GM12878 (cell line): ENCODE measurements at places on chromosomes 4 and X. TPM values are rescaled to one million over a fixed set of nuclear protein-coding genes. Genes with fewer than 3 reads are reported as not detected.

GRCh38 chr4:1237981-1238675 is 10.8 kb downstream of the CTBP1 start:
- H3K27me3 ChIP-seq = no peaks in the 10 kb centered on the region
- peaks cover 48% of the 10 kb centered on the region for H3K36me3 ChIP-seq
- no peak for DNase-seq
- H3K4me1 ChIP-seq = no peaks in the 10 kb centered on the region

- DNase-seq = no peak
- no peaks in the 10 kb centered on the region for H3K27me3 ChIP-seq
- no peaks in the 10 kb centered on the region for H3K36me3 ChIP-seq
- H3K4me3 ChIP-seq = no peak overlapping the region
Measured at GRCh38 chr4:183876268-183876934, 28.7 kb upstream of the STOX2 start.

DNA sequence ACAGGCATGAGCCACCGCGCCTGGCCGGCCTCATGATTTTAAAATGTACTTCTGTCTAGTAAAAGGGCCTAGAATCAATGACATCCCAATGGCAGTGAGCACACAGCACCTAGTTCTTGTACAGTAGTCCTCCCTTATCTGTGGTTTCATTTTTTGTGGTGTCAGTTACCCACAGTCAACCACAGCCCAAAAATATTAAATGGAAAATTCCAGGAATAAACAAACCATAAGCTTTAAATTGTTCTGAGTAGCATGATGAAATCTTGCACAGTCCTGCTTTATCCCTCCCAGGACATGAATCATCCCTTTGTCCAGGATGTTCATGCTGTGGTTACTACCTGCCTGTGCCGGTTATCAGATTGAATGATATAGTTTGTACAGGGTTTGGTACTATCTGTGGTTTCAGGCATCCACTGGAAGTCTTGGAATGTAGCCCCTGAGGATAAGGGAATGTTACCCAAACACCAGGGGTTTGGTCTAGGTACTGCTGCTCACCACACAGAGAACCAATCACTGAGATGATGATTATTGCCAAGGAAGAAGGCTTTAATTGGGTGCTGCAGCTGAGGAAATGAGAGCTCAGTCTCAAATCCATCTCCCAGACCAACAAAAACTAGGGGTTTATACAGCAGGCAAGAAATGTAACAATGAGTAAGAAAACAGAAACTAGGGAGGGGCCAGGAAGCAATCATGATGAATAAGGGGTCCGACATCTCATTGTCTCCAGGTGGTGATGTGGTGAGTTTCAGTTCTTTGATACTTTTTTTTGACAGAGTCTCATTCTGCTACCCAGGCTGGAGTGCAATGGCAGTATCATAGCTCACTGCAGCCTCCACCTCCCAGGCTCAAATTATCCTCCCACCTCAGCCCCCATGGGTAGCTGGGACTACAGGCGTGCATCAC is 16.2 kb upstream of the FHL1 start:
- H3K4me3 ChIP-seq = no peak overlapping the region
- no peak overlapping the region for H3K27ac ChIP-seq
- H3K36me3 ChIP-seq = no peaks in the 10 kb centered on the region
- H3K27me3 ChIP-seq = no peaks in the 10 kb centered on the region
- DNase-seq = no peak
- no peaks in the 10 kb centered on the region for H3K4me1 ChIP-seq

DNA sequence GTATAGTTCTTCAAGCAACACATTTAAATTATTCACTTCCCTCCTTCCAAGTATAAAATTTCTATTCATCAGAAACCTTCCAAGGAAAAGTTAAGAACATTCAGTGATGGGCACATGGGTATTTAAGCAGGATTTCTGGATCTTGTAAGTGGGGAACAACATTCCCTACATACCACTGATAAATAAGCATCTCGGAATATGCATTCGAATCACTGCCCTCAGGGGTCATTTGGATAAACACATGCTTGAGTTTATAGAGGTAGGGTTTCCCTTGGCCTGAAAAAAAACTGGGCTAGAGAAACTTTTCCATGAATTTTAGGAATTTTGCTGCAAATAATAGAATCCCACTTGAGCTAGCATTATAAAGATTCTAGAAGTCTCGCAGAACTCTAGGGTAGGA is 143.9 kb downstream of the SOX3 start:
- no peaks in the 10 kb centered on the region for H3K4me1 ChIP-seq
- no peak overlapping the region for H3K4me3 ChIP-seq
- no peak overlapping the region for H3K27ac ChIP-seq
- H3K27me3 ChIP-seq = no peaks in the 10 kb centered on the region

DNA sequence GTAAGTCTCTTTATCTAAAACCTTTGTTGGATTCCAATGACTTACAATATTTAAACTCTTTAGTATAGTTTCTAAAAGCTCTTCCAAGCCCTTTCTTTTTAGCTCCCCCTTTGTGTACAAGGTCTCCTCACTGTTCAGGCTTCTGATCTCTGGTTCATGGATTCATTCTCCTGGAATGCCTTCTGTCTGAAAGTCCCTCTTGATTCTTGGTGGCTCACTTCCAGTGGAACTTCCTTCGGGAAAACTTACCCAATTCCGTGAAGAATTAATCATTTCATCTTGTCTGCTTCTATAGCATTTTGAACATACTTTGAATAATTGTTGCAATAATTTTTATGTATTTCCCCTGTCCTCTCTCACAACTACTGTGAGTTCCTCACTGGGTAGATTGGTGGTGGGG is 3.6 kb downstream of the ARHGAP24 start:
- no peak overlapping the region for H3K4me3 ChIP-seq
- peaks cover 5% of the 10 kb centered on the region for H3K4me1 ChIP-seq
- DNase-seq = no peak
- peaks cover 2% of the 10 kb centered on the region; the same call in 1 of the 2 replicates for H3K27me3 ChIP-seq
- no peak overlapping the region for H3K27ac ChIP-seq

GRCh38 chr4:73070074-73070390 is 516 bp upstream of the COX18 start:
- no peak for DNase-seq
- no peaks in the 10 kb centered on the region; the same call in 1 of the 2 replicates for H3K36me3 ChIP-seq
- H3K4me3 ChIP-seq = peak overlapping the region; percentile 46; the same call in 1 of the 2 replicates
- H3K27ac ChIP-seq = peak overlapping the region; percentile 97

DNA sequence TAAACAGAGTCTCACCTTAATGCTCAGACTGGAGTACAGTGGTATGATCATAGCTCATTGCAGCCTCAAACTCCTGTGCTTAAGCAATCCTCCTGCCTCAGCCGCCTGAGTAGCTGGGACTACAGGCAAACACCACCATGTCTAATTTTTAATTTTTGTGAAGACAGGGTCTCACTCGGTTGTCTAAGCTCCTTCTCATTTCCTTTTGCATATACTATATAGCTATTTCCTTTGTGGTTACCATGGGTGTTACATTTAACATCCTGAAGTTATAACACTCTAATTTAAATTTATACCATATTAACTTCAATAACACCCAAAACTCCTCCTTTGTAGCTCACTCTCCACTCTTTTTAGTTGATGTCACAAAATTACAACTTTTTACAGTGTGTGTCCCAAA is 114.3 kb downstream of the DCK start:
- H3K27ac ChIP-seq = no peak overlapping the region
- H3K4me1 ChIP-seq = no peaks in the 10 kb centered on the region
- no peaks in the 10 kb centered on the region for H3K27me3 ChIP-seq
- DNase-seq = no peak
- H3K4me3 ChIP-seq = no peak overlapping the region

DNA sequence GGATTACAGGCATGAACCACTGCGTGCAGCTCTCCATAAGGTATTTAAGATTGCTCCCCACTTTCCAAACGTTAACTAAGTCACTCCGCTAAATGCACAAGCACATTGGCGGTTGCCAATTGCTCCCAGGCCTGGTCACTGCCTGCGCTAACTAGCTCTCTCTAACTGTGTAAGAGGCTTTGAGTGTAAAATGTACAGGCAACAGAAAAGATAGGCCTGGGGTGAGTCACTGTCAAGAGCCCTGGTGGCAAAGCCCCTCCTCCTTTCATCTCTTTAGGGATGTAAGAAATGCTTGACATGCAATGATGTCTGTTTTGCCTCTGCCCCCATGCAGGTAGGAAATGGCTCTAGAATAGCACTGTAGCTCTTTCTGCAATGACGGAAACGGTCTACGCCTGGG is 329.7 kb upstream of the GATB start:
- H3K4me1 ChIP-seq = no peaks in the 10 kb centered on the region
- DNase-seq = no peak
- H3K4me3 ChIP-seq = no peak overlapping the region
- H3K27me3 ChIP-seq = no peaks in the 10 kb centered on the region
- H3K27ac ChIP-seq = no peak overlapping the region
- H3K36me3 ChIP-seq = no peaks in the 10 kb centered on the region

GRCh38 chr4:153747406-153747955 is 12.3 kb downstream of the RNF175 start:
- no peak overlapping the region for H3K4me3 ChIP-seq
- no peak for DNase-seq
- H3K27me3 ChIP-seq = no peaks in the 10 kb centered on the region; the same call in 1 of the 2 replicates
- no peak overlapping the region for H3K27ac ChIP-seq
- no peaks in the 10 kb centered on the region for H3K36me3 ChIP-seq

GRCh38 chrX:3582451-3582850 is 131.0 kb downstream of the PRKX start:
- no peaks in the 10 kb centered on the region for H3K4me1 ChIP-seq
- no peak for DNase-seq
- no peak overlapping the region for H3K4me3 ChIP-seq
- H3K27me3 ChIP-seq = no peaks in the 10 kb centered on the region
- no peak overlapping the region for H3K27ac ChIP-seq
- H3K36me3 ChIP-seq = no peaks in the 10 kb centered on the region

DNA sequence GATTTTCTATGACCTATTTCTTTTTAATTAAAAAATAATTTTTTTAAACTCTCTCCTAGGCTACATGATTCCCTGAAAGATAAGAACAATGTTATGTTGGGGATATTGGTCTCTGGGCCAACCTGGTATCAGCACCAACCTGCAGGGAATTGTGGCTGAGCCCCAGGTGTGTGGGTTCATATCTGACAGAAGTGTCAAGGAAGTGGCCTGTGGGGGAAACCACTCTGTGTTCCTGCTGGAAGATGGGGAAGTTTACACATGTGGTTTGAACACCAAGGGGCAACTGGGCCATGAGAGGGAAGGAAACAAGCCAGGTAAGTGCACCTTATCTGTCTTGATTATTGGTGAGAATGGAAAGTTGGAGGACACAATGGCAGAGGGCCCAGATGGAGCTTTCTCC is 13.5 kb downstream of the HERC3 start:
- no peak overlapping the region for H3K27ac ChIP-seq
- peaks cover 7% of the 10 kb centered on the region; the same call in 1 of the 2 replicates for H3K4me1 ChIP-seq
- no peaks in the 10 kb centered on the region for H3K27me3 ChIP-seq

- H3K36me3 ChIP-seq = peaks cover 1% of the 10 kb centered on the region
- peak; percentile 40 for DNase-seq
- peaks cover 30% of the 10 kb centered on the region for H3K4me1 ChIP-seq
- no peaks in the 10 kb centered on the region for H3K27me3 ChIP-seq
- H3K27ac ChIP-seq = peak overlapping the region; percentile 55
Measured at GRCh38 chrX:19629541-19629940, 114.2 kb upstream of the MAP3K15 start.

- no peaks in the 10 kb centered on the region for H3K4me1 ChIP-seq
- no peak overlapping the region for H3K4me3 ChIP-seq
- H3K36me3 ChIP-seq = no peaks in the 10 kb centered on the region
- H3K27ac ChIP-seq = no peak overlapping the region
- DNase-seq = no peak
- H3K27me3 ChIP-seq = no peaks in the 10 kb centered on the region
Measured at GRCh38 chr4:25578432-25578831, 77.2 kb upstream of the SLC34A2 start.

DNA sequence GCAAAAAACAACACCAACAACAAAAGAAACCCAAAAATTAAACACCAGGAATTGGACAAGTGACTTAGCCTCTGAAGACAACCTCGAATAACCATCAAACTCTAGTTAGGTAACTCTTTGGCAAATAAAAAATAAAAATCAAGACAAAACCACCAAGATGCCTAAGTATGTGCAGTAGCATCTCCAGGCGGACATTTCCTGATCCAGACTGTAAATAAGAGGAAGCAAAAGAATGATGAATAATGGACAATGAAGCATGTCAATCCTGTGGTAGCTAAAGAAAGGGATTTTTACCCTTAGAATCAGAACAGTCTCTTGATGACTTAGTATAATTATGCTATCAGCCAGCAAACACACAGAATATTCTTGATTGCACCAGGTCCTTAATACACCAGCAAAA is 276.7 kb upstream of the DIAPH2 start:
- H3K27ac ChIP-seq = no peak overlapping the region
- no peak for DNase-seq
- H3K36me3 ChIP-seq = no peaks in the 10 kb centered on the region
- H3K27me3 ChIP-seq = no peaks in the 10 kb centered on the region

DNA sequence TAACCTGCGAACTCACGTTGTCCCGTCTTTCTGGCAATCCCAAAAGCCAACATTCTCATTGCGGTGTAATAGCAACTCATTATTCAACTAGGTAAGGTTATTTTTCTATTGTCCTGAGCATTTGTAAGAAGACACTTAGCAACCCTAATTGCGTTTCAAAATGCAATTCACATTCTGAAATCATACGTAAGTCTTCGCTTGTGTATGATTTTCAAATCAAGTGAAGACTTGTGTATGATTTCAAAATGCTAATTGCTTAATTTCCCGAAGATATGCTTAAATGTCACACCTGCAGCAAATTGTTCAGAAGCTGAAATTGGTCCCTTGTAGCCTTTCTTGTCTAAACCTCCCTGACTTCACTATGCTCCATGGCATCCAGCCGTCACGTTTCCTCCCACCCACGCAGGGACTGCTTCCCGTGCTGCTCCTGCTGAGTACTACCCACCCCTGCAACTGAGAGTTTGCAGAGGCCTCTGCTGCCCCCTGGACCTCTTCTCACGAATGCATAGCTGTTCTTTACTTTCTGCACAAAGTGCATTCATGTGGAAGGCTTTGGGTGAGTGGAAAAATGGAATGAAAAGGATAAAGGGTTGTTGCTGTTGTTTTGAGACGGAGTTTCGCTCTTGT is 40.8 kb upstream of the CLDN24 start:
- no peak overlapping the region for H3K27ac ChIP-seq
- no peaks in the 10 kb centered on the region for H3K36me3 ChIP-seq
- H3K27me3 ChIP-seq = no peaks in the 10 kb centered on the region
- no peak for DNase-seq
- H3K4me3 ChIP-seq = no peak overlapping the region

GRCh38 chr4:155974996-155975395 is 21.3 kb upstream of the CTSO start:
- peaks cover 11% of the 10 kb centered on the region for H3K4me1 ChIP-seq
- peak overlapping the region; percentile 76 for H3K27ac ChIP-seq
- H3K4me3 ChIP-seq = no peak overlapping the region
- no peak for DNase-seq
- no peaks in the 10 kb centered on the region for H3K27me3 ChIP-seq

DNA sequence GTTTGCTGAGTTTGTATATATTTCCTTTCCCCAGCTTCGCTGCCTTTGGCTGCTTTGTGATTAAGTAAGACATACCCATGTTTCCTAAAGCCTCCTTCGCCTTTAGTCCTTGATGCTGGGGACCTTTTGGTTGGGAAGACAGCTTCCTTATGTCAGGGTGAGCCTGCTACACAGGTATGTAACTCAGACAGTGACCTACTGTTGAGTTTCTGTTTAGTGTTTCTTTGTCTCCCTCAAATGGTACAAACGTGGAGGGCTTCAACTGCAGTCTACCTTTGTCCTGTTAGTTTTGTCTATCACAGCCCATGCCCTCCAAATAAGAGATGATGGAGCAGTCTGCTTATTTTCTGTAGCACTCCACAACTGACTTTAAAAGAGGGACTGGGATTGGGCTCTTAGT is 59.5 kb downstream of the TET2 start:
- DNase-seq = no peak
- no peaks in the 10 kb centered on the region for H3K27me3 ChIP-seq
- H3K4me3 ChIP-seq = no peak overlapping the region
- H3K27ac ChIP-seq = no peak overlapping the region
- H3K36me3 ChIP-seq = no peaks in the 10 kb centered on the region; the same call in 1 of the 2 replicates

CSAG2 gene
- polyA plus RNA-seq = 0.40 and 0.51 TPM in 2 replicates

ATOH1 gene
- polyA plus RNA-seq = not detected in 2 replicates

TACR3 gene
- polyA plus RNA-seq = not detected in 2 replicates

TCEAL6 gene
- not detected in 2 replicates for polyA plus RNA-seq

STEEP1 gene
- polyA plus RNA-seq = 18.5 and 20.9 TPM in 2 replicates
